Activated naive CD4-positive, alpha-beta T cell treated with anti-CD3 and anti-CD28 coated beads, Interleukin-2, amount 50 U/mL, for 72 hours (primary cell): ENCODE measurements at places on chromosomes 5 and 9. TPM values are rescaled to one million over a fixed set of nuclear protein-coding genes. Genes with fewer than 3 reads are reported as not detected.

The C8G gene
- 1.5 TPM for total RNA-seq

The ADAMTS12 gene
- total RNA-seq, result not detected

The CARTPT gene
- total RNA-seq, result not detected

The SHISAL2B gene
- not detected for total RNA-seq

The NIPBL gene
- 65.8 TPM for total RNA-seq

The DAB2 gene
- total RNA-seq, result 0.50 TPM

The HAND1 gene
- total RNA-seq, result not detected

The OSMR gene
- total RNA-seq, result not detected

The PTGER4 gene
- 61.0 TPM for total RNA-seq

The ANXA1 gene
- 63.1 TPM for total RNA-seq

The IQGAP2 gene
- total RNA-seq, result 62.0 TPM

The UBE2QL1 gene
- not detected for total RNA-seq

The PCDH12 gene
- 0.73 TPM for total RNA-seq

The BTNL3 gene
- total RNA-seq, result not detected

The CREBRF gene
- 12.7 TPM for total RNA-seq

The PCDHA1 gene
- not detected for total RNA-seq

The CATSPER3 gene
- total RNA-seq, result 0.51 TPM

The KIF27 gene
- total RNA-seq, result 4.7 TPM

The DOK3 gene
- total RNA-seq, result 14.9 TPM

The DNAJB5 gene
- 42.5 TPM for total RNA-seq
